Stomach (tissue), 19 donors: ENCODE measurements at places on chromosomes 6 and 20. TPM values are rescaled to one million over a fixed set of nuclear protein-coding genes. Genes with fewer than 3 reads are reported as not detected.

Gene HTR1E
- total RNA-seq: not detected

Gene TMEM14C
- 99.5 TPM for total RNA-seq

Gene KHDRBS2
- 0.73 TPM for total RNA-seq

Gene BPI
- 1.3 TPM for total RNA-seq

Gene SKIC2
- 22.0 TPM for total RNA-seq
